ENCODE measurements at places on chromosomes 6 and 20.
A peak's percentile ranks its signal among the peaks of the same experiment; 100 is the strongest.

DNA sequence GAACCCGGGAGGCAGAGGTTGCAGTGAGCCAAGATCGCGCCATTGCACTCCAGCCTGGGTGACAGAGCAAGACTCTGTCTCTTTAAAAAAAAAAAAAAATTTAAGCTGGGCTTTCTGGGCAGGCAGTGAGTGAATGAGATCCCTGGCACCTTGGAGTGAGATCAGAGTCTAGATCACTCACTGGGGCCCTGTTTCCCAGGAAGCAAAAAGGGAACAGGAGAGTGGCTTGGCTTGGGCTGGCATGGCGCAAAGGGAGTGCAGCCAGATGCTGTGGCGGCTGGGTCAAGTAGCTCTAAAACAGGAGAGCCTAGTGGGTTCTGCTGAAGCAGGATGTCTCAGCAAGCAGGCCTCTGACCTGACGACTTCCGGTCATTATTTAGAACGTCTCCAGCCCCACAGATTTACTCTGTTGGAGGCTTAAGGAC lies 10.4 kb downstream of the PLCG1 start:
- DNase-seq = no peak

DNA sequence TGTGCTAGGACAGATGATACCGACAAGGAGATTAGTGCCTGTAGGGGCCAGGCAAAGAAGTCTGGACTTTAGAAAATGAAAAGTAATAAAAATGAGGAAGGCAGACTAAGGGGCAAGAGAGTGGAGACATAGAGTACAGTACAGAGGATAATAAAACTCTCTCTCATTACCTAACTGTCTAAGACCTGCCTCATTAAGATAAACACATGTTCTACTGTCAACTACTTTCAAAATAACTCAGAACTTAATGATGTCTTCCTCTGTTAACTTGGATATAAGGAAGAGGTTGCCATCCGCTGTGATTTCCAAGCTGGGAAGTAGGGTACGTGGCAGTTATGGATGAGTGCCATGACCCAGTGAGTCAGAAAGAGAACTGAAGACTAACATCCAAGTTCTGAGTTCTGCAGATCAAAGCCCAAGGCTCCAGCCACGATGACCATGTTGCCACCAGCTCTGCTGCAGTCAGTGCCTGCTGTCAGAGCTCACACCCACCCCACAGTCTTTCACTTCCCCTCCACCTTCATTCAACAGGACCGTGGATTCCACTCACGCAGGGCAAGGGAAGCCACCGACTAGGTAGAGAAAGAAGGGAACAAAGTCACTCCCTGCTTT lies 81.8 kb downstream of the KIF16B start:
- DNase-seq = no peak

GRCh38 chr6:33277663-33278391 lies 904 bp downstream of the B3GALT4 start:
- DNase-seq = no peak

GRCh38 chr6:133991096-133991593 lies 38.1 kb downstream of the TBPL1 start:
- no peak for DNase-seq

GRCh38 chr6:33208091-33208967 lies at the start of gene RING1:
RING1 (plus strand) TSS chr6:33208500; CDS start chr6:33208823, 323 bp downstream.
- peak; percentile 84 for DNase-seq

GRCh38 chr6:11480541-11480940 lies 57.0 kb upstream of the TMEM170B start:
- no peak for DNase-seq

DNA sequence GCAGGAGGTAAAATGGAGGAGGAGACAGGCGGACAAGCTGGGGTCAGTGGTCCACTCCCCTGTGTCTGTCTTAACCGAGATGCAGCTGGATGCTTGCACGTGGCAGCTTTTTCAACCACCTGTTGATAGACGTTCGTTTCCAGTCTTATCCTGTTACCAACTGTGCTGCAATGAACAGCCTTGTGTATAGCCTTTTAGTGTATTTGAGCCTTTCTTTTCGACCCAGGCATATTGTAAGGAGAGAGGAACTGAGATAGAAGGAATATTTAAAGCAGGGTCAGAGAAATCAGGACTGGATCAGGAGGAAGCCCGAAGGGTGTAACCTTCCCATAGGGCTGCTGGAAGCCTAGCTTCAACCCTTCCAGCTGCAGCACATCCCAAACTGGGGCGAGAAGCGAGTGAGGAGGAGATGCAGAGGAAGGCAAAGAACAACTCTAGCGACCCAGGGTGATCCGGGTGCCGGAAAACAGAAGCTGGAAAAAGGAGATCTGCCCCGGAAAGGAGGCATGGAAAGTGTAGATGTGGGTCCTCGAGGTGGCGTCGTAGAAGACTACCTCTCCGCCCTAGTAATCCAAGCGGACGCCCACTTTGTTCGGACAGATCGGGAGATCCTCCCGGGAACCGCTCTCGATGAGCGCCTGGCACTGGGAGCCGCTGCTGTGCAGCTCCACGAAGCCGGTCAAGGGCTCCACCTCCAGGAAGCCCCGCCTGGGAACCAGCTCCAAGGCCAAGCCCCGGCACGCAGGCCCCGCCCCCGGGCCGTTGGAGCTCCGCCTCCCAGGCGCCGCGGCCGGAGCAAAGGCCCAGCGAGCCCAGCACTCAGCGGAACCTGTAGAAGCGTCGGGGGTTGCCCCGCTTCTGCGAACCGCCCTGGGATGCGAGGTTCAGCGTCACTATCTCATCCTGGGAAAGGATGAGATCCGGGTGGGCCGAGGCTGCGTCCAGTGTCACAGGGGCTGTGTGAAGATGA lies 11.2 kb downstream of the TRIM31 start:
- DNase-seq = peak; percentile 29

DNA sequence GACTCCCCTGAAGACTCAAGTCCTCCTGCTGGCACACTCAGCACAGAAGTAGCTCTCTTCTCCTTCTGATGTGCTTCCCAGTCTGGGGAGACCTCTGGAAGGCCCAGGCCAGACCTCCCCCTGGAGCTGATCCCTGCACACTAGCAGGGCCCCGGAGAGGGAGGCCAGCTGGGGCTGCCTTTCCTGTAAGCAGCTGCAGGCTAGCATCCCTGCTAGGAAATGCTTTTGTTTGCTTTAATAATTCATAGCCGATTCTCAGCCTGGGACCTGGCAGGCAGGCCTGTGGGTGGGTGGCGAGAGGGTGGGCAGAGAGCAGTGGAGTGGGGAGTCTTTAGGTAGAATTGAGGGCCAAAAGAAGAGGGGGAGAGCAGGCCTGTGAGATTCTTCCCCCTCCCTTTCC lies 5.2 kb downstream of the EBF4 start:
- no peak for DNase-seq

DNA sequence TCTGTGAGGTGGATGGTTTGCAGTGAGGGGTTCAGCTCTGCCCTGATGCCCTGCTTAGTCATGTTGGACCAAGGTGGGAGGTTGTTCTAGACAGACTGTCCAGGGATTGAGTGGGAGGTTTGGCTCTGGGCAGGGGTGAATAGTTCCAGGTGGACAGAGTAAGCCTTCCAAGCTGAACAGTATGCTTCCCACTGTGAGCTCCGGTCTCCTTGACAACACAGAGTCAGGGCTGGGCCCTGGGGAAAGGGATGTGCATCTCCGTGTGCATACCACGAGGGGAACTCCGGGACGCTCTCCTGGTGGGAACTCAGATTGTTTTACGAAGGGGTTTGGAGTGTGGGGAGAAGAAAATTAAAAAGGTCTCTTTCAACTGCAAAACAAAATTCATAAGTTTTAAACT lies 174.7 kb downstream of the DHX35 start:
- no peak for DNase-seq

GRCh38 chr6:48490658-48491057 lies 379.7 kb upstream of the PTCHD4 start:
- DNase-seq = no peak

GRCh38 chr6:7252390-7252789 lies 60.6 kb downstream of the SSR1 start:
- DNase-seq = no peak

GRCh38 chr6:140566781-140567277 lies 1192.4 kb upstream of the CITED2 start:
- no peak for DNase-seq

GRCh38 chr6:126873351-126873750 lies 245.1 kb upstream of the RSPO3 start:
- no peak for DNase-seq

GRCh38 chr6:14206391-14206790 lies 88.8 kb downstream of the CD83 start:
- no peak for DNase-seq

GRCh38 chr20:18030020-18030419 lies 27.7 kb downstream of the OVOL2 start:
- no peak for DNase-seq

GRCh38 chr6:105985816-105986632 lies 100.1 kb upstream of the PRDM1 start:
- no peak for DNase-seq

DNA sequence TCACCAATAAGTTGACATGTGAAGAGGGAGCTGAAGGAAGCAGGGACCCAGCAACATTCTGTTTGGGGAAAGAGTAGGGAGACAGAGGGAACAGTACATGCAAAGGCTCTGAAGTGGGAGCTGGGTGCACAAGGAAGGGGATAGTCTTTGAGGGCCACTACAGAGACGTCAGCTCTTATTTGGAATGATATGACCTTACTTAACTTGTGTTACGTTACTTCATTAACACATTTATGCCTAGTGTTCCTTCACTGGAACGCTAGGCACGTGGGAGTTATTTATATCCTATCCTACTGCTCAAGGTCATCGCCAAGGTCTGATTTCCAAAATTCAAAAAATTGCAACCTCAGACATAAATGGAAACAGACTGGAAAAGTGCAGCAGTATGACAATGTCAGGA lies 20.2 kb downstream of the NAPB start:
- DNase-seq = no peak

DNA sequence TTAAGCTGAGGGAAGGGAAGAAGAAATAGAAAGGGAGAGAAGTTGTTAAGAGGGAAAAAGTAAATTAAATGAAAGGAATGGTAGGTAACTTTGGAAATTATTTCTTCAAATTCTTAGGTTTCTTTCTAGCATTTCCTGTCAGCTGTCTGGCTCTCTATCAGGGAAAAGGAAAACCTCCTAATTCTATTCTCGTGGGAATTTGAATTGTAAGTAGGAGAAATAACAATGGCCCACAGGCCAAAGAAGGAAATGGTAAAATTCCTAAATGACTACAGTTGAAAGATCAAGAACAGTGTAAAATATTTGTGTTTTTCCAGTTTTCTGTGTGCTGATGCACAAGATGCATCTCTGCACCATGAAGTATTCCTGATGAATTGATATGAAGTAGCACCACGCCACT lies 173.0 kb downstream of the IBTK start:
- no peak for DNase-seq

GRCh38 chr6:142822383-142822782 lies 122.6 kb downstream of the HIVEP2 start:
- no peak for DNase-seq

- no peak for DNase-seq
Measured at GRCh38 chr6:89483111-89483720, 50.3 kb downstream of the ANKRD6 start.

GRCh38 chr6:144317736-144318135 lies 32.6 kb downstream of the UTRN start:
- DNase-seq = no peak

GRCh38 chr6:45156075-45156474 lies 172.1 kb upstream of the RUNX2 start:
- peak; percentile 56 for DNase-seq

- no peak for DNase-seq
Measured at GRCh38 chr6:47147836-47148344, 105.8 kb upstream of the ADGRF1 start.

GRCh38 chr6:55822815-55823214 lies 52.6 kb downstream of the BMP5 start:
- no peak for DNase-seq

DNA sequence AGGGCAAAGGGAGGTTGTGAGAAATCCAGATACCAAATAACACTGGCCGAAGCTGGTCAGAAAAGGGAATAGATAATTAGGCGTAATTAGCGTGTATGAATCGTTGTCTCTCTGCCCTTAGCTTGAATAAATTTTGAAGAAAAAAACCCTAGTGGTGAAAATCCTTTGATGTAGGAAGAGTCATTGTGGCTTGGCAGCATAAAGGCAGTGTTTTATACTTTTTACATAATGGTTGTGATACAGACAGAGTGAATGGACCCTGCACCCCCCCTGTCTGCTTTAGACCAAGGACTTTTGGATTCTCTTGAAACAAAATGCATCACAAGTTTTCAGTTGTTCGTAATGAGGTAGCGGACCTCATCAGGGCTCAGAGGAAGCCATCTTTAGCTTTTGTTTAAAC lies 126.5 kb downstream of the AFG1L start:
- no peak for DNase-seq

DNA sequence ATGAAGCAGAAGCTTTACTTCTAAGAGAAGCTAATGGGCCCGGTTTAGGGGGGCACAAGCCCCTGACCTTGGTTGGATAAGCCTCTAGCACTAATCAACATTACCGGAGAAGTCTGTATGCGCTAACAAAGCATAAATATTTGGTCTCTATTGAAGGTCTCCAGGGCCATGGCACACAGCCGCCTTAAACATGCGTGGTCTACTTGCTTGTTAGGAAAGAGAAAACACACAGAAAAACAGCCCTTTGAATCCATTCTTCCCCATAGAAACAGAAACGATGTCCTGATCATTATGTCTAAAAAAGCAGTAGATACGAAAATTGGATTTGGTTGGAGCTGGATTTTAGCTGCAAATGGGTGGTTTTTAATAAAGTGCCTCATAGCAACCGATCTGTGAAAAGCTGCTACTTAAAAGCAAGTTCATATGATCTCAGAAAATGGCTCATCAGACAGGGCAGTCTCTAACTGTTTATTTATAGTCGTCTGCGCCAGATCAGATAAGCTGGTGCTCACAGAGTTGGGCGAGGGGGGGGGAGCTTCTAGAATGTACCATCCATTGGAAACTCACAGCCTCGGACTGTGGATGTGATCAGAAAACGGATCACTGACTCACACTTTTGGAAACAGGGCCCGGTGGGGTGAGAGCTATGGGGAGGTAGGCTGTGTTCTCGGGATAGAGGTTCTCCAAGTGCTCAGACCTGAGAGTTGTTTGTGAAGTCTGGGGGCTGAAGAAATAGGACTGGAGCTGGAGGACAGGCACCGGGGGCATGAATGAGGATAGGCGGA lies 35.3 kb upstream of the APCDD1L start:
- no peak for DNase-seq

DNA sequence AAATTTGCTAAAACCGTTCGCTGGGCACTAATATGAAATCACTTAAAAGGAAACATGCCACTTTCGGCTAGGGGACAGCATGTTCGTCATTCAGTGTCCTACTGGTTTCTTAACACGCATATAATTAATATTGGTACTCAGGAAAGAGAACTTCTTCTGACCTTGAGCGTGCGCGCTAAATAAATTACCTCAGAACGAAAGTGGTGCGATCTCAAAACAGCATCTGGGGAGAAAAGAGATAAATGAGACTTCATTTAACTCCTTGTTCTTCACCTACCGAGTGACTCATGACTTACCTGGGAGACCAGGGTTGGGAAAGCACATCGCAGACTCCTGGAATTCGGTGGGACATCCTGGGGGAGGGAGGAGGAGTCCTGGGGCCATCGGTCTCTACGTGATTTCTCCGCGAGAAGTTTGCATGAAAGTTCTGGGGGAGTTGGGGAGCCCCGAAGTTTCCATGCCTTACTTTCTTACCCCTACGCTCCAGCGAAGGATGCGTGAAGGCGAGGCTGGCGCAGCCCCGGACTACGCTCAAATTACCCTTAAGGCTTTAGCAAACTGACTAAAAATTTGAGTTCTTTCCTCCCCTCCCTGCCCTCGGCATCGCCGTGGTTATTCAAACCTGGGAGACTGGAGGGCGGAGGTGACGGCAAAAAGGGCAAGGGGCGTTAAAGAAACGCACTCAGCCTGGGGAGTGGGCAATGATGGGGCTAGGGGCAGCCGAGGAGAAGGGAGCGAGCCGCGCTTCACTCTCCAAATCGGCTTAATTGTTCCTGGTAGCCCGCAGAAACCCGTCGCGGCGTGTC lies 1.1 kb upstream of the BEND6 start:
- no peak for DNase-seq

- no peak for DNase-seq
Measured at GRCh38 chr6:130296854-130297253, 69.0 kb upstream of the TMEM200A start.
